ENCODE measurements at places on chromosomes 2 and 18.

DNA sequence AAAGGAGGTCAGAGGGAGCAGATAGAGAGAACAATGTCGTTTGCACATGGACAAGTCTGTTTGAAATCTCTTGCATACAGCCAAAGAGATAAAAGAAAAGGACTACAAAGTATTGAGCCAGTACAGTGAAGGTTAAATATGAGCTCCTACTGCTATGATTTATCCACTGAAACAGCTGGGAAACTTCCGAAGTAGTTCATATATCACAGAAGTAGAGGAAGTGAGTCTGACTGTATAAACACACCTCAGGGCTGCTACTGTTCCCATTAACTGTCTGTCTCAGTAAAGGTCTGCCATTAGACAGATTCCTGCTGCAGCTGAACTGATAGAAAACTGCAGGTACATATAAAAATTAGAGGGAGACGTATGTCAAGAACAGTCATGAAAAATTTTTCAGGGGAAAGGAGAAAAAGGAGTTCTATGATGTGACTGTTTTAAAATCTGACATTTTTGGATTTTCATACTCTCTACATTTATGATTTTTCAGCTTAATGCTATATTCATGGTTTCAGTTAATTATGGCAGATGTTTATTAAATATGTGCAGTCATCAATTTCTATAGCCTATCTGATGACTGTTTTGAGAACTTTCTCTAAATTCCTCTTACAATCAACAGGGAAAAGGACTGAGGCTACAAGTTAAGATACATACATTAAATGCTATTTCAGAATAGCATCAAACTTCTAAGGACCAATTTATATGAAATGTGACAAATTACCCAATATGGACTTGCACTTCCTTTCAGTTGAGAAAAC, 364.7 kb downstream of the ERBB4 start:
- peak; percentile 9 for DNase-seq

DNA sequence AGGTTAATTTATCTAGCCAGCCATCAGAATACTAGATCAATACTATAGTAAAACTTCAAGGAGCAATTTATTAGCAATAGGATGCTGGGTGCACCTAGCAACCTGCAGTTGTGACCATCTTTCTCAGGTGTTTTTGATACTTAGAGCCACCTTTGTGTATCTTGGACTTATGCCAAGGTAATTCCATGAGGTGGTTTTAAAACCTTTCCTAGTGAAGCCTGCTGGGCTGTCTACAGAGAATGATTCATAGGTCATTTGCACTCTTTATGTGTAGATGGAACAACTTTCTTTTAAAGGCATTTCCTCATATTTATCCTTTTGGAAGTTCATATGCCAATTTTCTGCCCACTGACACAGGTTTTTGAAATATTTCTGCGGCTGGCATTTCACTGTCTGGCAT, 1030.1 kb upstream of the POU3F3 start:
- peak; percentile 90 for DNase-seq

- DNase-seq = peak; percentile 59
Measured at GRCh38 chr18:8117006-8117371, 492.2 kb upstream of the RAB12 start.

DNA sequence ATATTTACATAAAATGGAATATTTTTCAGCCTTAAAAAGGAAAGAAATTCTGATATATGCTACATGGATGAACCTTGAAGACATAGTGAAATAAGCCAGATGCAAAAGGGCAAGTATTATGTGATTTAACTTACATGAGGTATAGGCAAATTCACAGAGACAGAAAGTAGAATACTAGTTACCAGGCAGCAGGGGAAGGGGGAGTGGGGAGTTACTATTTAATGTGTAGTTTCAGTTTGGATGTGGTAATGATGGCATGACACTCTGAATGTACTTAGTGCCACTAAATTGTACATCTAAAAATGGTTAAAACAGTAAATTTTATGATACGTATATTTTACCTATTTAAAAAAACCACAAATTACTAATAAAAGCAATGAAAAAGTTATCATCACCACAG, 12.1 kb downstream of the METTL4 start:
- DNase-seq = no peak

GRCh38 chr2:28635191-28635611, 116.4 kb upstream of the PPP1CB start:
- peak; percentile 39 for DNase-seq

GRCh38 chr18:44495151-44495550, 185.5 kb upstream of the SETBP1 start:
- no peak for DNase-seq

DNA sequence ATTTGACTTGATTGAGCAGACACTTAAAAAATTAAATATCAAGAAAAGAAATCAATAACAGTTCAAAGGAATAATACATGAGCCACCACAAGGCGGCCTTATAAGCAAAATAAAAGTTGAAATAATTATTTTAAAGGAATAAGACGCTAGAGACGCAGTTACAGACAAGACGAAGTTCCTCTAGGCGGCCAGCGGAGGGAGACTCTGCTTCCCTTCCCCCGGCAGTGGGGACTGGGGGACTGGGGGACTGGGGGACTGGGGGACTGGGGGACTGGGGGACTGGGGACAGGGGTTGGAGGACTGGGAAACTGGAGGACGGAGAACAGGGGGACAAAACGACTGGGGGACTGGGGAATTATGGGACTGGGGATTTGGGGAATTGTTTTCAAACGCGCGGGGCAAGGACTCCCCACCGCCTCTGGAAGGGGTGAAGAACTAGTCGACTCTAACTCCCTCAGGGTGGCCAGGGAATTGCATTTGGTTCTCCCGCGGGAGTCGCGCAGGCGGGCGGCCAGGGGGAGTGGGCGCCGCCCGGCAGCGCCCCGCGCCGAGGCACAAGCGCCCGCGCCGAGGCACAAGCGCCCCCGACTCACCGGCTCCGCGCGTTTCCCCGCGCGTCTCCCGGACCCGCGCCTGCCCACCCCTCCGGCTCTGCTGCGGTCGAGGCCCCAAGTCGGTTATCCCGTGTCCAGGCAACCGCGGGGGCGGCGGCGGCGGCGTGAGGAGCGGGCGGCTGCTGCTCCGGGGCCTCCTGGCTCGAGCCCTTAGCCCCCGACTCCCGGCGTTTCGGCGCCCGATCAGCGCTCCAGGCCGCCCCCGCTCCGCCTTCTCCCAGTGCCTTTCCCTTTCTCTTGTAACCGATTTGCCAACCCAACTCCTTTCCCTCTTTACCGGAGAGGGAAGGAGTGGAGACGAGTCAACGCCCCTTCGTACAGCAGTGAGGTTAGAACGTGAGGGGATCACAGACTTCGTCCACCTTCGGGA, at the start of gene CCDC178:
TSS of gene CCDC178 (minus strand) at position 662 of the 984 bp plus-strand sequence. CDS start 28,633 bp downstream, outside the sequence.
- DNase-seq = peak; percentile 64

DNA sequence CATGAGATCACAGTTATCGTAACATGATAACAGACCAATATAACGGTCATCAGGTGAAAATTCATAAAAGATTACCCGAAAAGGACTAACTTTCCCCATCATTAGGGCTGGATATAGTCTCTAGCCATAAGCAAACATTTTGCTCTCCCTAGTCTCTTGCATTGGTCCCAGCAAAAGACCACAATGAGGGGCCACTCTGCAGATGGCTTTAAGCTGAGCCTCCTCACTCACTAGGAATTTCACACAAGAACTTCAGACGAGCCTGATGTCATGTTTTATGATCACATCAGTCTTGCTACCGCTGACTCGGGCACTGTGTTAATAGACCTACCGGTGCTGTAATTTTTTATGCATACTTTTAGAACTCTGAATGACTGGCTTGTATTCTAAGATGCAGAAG, 35.2 kb downstream of the STK17B start:
- DNase-seq = no peak

GRCh38 chr2:109266496-109266895, 137.5 kb downstream of the SH3RF3 start:
- DNase-seq = no peak

Measured in renal cortical epithelial cell (primary cell).